Esophagus muscularis mucosa (tissue), 4 donors: ENCODE measurements at places on chromosomes 2 and 18. TPM values are rescaled to one million over a fixed set of nuclear protein-coding genes. Genes with fewer than 3 reads are reported as not detected.

The DOK6 gene
- 2.4 TPM for total RNA-seq

The TMEM131 gene
- 34.1 TPM for total RNA-seq

The OTX1 gene
- total RNA-seq: not detected

DNA sequence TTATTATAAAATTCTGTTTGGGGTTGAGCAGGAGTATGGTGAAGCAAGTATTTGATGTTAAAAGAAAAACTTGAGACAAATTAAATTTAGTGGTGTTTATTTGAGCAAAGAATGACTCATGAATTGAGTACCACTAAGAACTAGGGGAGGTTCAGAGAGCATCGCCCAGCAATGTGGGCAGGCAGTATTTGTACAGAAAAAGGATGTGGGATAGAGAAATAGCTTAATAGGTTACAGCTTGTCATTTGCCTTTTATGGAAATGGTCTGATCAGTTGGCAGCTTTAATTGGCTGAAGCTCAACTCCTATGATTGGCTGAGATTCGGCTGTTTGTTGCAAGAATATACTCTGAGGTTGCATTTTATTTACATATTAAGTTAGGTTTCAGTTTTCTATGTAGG lies 68.2 kb downstream of the LRATD1 start:
- no peak for DNase-seq

DNA sequence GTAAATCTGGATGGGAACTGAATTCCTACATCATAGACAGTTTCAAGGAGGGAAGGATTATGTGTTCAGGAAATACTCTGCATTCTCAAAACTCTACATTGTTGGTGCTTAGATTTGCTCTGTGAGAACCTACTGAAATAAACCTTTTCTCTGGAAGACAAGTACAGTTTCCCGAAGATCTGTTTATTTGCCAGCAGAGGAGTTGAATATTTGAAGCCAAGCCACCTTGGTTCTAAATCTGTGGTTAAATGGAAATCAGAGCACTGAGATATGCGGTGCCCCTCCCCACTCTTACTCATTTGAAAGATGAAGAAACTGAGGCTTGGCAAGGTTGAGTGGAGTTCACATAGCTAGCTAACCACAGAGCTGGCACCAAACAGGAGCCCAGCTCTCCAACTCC lies 146.3 kb upstream of the CTAGE1 start:
- no peak for DNase-seq

- DNase-seq: no peak
Observed at GRCh38 chr2:143503280-143503679, 374.1 kb downstream of the ARHGAP15 start.

- no peak for DNase-seq
Observed at GRCh38 chr2:54952978-54953456, 97.2 kb downstream of the RTN4 start.

DNA sequence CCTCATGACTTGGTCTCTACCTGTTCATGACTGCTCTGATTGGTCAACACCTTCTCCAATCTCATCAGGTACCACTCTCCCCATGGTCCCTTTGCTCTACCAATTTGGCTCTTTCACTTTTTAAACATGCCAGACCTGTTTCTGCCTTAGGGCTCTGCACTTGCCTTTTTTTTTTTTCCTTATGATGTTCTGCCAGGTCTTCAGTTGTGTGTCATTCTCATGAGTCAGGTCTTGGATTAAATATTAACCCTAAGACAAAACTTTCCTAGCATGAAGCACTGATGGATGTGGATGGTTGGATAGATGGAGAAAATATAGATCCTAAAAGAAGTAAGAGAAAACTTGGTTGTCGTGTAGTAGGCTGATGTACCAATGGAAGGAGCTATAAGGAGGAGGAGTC lies 219.3 kb downstream of the TTC32 start:
- DNase-seq: no peak

DNA sequence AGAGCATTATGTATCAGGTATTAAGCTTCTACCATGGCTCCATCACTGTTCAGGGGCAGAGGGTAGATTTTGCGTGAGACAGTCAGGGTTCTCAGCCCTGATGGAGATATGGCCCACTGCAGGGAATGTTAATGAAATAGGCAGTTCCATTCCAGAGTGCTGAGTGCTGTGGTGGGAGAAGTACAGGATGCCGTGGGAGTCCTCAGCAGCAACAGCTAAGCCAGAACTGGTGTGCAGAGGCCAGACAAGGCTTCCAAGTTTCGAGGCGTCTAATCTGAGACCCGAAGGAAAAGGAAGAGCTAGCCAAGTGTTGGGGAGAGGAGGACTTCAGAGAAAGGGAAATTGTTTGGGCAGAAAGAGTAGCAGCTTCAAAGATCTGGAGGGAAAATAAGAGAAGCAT lies 30.2 kb upstream of the MAPRE2 start:
- DNase-seq: no peak

- no peak for DNase-seq
Observed at GRCh38 chr18:44536046-44536445, 144.6 kb upstream of the SETBP1 start.
